Hematopoietic multipotent progenitor cell treated with erythropoietin and hydrocortisone succinate and interleukin-3 and kit ligand, for 17 days (in vitro differentiated cells): ENCODE measurements at places on chromosomes 4 and X.
A peak's percentile ranks its signal among the peaks of the same experiment; 100 is the strongest.

GRCh38 chr4:173410079-173410478 lies 11.2 kb upstream of the SCRG1 start:
- no peak for DNase-seq

DNA sequence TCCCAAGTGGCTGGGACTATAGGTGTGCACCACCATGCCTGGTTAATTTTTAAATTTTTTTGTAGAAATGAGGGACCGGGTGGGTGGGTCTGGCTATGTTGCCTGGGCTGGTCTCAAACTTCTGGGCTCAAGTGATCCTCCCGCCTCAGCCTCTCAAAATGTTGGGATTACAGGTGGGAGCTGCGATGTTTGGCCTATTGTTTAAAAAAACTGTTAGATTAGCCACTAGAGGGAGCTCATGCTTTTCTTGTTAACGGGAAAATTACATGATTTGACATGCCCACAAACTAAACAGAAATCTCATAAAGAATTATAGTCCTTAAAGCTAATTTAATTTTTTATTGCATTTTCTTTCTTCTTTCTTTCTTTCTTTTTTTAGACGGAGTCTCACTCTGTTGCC lies 5.0 kb upstream of the SDAD1 start:
- peak; percentile 56 for DNase-seq

DNA sequence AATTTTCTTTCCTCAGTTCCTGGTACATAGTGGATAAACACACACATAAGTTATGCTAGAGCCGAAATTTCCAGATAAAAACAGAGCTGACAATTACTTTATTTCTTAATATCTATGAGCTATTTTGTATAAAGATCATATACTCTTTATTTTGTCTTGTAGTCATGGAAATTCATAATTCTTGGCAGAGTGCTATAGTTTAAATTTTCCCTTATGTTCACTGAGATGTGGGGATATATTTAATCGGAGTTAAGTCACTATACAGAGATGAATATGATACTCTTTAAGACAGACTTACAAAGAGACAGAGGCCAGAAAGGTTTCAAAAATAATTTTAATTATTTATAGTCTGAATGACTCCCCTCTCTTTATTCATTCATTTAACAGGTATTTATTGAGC lies 89.7 kb downstream of the PPEF1 start:
- DNase-seq = no peak

- no peak for DNase-seq
Observed at GRCh38 chr4:56570041-56570440, 64.5 kb downstream of the ARL9 start.

DNA sequence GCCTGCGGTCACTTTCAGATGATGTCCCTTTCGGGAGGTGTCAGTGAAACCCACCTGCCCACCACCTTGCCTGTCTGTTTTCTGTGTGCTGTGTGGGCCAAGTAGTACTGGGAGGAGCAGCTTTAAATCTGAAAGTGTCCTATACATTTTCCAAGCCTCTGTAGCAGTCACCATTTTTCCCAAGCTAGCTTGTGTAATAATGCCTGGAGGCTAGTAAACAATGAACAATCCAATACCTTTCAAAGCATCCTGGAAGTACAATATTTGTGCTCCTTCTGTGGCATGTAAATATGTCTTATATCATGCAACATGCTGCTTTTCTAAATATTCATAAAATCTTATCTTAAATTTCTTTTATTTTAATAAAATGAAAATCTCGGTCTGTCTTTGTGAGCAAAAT lies 111.6 kb upstream of the C1GALT1C1 start:
- no peak for DNase-seq
